Amygdala (tissue), 56 donors: ENCODE measurements at places on chromosomes 16 and 17.

- DNase-seq = no peak
Measured at GRCh38 chr17:17684906-17685774, 3.9 kb downstream of the RAI1 start.

- DNase-seq = no peak
Measured at GRCh38 chr16:55115506-55115905, 184.8 kb downstream of the IRX5 start.

- DNase-seq = no peak
Measured at GRCh38 chr16:24535827-24536226, 3.5 kb upstream of the RBBP6 start.

DNA sequence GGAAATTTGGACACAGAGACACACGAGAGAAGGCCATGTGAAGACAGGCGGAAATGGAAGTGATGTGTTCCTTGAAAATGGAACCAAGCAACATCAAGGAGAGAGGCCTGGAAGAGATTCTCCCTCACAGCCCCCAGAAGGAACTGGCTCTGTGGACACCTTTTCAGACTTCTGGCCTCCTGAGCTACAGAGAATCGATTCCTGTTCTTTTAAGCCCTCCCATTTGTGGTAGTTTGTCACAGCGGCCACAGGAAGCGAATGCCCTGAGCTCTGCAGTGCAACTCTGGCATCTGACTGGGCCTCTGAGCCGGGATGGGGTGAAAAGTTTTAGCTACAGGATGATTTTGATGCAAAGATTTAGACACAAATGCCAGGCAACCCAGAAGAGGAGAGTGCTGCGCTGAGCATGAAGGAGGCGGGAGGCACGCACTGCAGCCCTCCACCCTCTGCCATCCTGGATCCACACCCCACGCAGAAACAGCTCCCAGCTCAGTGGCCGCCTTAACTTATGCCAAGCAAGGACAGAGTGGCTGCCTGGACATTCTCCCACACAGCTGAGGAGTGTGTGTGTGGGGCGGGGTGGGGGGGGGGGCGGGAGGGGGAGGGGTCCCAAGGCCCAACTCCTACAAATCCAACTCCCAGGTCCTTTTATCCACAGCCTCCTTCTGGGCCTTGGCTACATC is 2.2 kb downstream of the TIMP2 start:
- no peak for DNase-seq

- no peak for DNase-seq
Measured at GRCh38 chr17:35377706-35378105, 4.3 kb upstream of the SLFN11 start.

GRCh38 chr17:47253541-47254402 is at the start of gene ITGB3:
Gene ITGB3, plus strand, starts transcription at chr17:47253827. Its CDS starts 35 bp downstream, at chr17:47253862.
- peak; percentile 19 for DNase-seq

DNA sequence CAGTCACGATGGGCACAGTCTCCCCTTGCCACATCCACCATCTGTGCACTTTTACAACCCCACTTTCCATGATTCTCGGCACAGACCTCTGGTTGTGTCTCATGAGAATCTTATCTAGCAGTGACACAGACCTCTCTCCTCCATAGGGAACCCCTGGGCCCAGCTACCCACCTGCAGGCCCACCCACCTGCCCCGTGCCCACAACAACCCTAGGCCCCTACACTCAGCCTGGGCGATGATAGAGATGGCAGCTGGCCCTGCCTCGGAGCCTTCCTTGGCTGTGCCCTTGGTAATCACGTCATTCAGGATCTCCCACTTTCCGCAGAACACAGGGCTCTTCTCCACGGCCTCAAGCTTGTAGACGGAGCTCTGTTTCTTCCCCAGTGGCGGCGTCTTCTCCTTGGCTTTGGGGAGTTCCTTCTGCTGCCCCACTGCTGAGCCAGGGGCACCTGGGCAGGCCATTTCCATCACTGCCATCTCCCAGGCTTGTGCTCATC is 26.5 kb downstream of the MAP3K14 start:
- DNase-seq = no peak

DNA sequence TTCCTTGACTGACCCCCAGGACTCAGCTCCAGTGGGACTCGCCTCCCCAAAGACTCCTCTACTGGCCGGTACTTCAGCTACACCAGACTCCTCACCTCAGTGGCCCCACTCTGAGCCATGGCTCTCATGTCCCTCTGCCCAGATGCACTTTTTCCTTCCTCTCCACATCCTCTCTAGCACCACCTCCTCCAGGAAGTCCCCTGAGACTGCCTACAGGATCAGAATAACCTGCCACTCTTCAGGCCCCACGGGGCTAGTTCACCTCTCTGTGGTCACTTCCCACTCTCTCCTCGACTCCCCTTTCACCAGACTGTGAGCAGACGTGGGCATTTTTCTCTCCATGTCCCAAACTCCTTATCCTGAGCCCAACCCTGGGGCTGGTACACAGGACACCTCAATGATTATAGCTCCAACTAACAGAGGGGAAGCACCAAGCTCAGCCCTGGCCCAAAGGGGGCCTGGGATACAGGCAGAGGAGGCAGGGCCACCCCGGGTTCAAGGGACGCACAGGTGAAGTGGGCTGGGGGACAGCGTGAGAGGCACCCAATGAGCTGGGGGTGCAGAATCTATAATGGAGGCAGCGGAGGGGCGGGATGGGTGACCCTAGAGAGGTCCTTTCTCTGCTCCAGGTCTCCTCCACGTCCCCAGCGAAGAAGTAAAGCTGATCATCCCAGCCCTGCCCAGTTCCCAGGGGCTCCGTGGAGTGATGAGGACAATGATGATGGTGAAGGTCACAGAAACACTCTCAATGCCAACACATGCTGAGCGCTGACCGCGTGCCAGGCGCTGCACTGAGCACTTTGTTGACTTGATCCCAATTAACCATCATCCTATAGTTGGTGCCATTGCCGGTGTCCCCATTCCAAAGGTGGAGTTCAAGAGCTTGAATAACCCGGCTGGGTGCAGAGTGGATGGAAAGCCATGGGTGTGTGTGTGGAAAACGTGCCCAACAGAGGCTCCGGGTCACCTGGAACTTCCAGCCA is 3.9 kb downstream of the TRPV3 start:
- DNase-seq = no peak

GRCh38 chr17:60527701-60528100 is 1.7 kb upstream of the APPBP2 start:
- DNase-seq = no peak

DNA sequence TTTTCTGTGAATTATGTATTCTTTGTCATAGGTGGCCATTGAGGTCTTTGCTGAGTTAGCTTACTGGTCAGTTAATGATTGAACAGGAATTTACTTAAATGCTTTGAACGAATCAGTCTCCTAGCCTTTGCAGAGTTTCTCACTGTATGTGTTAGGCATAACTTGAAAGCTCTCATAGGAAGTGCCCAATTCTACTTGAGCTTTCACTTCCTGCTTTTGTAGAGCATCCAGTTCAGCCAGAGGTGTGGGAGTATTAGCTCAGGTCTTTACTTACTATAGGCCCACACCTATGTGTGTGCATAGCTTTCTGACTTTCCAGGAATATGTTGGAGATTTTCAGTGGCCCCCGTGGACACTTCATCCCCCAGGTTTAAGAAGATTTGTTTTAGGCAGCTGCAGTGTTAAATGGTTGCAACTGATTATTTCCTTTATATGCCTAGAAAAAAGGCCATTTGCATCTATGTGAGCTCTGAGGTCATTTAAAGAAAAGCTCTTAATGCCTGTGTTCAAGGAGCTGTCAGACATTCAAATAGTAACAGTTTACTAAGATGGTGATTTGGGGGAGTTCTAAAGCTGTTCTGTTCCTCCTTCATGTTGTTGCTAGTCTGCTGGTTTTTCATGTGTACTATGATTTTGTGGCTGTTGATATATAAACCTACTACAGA is 62.3 kb downstream of the PHKB start:
- DNase-seq = no peak

DNA sequence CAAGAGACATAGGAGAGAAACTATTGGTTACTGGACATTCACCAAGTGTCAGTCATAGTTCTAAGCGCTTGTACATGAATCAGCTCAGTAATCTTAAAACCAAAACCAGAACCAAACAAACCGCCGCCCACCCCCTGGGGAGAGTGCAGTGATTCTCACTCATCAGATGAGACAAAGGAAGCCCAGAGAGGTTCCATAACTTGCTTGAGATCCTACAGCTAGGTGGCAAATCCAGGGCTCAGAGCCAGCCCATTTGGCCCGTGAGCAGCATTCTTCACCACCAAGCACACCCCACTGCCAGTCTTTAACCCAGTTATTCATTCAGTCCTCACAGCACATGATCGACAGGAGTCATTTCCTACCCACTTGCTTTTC is 37.2 kb upstream of the RGS9 start:
- DNase-seq = peak; percentile 5

DNA sequence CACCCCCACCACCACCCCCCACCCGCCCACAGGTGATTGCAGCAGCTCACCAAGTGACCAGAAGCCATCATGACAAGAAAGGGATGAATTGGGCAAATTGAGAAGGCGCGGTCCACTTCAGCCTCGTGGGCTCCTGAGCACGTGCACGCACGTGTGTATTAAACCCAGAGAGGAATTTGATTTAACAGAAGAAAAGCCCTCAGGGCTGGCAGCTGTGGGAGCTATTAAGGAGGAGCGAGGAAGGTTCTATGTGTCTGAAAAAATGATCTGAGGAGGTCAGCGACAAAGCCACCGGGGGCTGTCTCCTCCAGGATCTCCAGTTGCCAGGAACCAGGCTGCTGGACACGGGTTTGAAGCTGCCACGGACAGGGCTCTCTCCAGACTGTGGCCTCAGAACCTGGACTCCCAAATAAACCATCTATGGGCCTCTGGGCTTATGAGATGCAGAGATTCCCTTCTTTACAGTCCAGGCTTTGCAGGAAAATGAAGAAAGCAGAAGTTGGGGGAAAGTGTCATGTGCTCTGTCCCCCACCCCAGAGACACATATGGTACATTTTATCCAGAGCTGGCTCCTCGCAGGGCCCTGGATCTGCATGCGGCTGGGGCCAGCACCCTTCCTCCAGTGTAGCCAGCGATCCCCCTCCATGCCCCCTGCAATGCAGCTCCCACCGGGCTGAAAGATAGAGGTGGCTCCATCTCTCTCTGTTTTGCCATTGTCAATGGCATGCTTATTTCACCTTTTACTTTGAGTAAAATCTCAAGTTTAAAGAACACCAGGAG is 219.7 kb upstream of the RPL38 start:
- DNase-seq = no peak

DNA sequence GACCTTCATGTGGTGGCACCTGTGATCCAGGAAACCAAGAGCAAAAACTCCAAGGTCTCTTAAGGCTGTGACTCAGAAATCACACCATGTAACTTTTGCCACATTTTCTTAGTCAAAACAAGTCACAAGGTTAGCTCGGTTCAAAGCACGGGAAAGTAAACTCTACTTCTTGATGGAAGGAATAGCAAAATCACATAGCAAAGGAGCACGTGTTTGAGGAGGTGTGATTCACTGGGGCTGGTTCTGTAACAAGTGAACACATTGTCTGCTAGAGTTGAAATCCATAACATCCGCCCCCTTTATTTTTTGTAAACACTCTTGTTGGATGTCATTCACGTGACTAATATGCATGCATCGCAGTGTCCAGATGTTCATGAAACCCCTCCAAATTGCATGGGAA is 415.0 kb upstream of the MAF start:
- no peak for DNase-seq

- DNase-seq = no peak
Measured at GRCh38 chr16:65889533-65889966, 476.9 kb upstream of the CDH5 start.

- DNase-seq = no peak
Measured at GRCh38 chr17:70251706-70252105, 82.4 kb downstream of the KCNJ2 start.

GRCh38 chr17:64230791-64231408 is 32.2 kb downstream of the TEX2 start:
- no peak for DNase-seq

DNA sequence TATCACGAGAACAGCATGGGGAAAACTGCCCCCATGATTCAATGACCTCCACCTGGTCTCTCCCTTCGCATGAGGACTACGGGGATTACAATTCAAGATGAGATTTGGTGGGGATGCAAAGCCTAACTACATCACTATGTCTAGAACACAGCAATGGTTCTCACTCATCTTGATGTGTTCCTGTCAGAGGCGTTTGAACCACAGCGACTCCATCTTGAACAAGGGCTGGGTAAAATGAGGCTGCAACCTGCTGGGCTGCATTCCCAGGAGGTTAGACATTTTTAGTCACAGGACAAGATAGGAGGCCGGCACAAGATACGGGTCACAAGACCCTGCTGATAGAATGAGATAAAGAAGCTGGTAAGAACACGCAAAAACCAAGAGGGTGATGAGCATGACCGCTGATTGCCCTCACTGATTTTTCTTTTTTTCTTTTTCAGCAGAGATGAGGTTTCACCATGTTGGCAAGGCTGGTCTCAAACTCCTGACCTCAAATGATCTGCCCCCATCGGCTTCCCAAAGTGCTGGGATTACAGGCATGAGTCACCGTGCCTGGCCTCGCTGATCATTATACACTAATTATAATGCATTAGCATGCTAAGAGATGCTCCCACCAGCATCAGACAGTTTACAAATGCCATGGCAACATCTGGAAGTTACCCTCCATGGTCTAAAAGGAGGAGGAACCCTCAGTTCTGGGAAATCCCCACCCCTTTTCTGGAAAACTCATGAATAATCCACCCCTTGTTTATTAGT is 3.0 kb upstream of the PPY start:
- no peak for DNase-seq

DNA sequence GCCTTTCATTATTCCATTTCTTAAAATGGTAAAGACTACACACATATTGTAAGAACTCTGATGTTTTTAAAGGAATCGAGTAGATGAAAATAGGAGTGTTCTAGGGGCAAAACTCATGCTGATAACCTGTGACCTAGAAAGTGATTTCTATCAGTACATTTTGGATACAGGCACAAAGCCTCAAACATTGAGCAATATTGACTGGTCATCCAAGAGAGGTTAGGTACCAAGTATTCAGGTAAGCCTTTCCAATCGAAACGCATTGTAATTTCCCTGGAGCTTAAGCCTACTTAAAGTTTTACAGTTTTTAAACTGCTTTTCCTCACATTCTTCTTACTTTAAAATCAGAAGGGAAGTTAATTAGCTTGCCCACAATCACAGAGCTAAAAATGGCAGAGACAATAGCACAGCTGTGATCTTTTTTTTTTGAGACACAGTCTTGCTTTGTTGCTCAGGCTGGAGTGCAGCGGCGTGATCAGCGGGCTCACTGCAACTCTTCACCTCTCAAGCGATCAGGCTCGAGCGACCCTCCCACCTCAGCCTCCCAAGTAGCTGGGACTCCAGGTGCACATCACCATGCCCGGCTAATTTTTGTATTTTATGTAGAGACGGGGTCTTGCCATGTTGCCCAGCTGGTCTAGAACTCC is 3.3 kb downstream of the GOT2 start:
- no peak for DNase-seq

DNA sequence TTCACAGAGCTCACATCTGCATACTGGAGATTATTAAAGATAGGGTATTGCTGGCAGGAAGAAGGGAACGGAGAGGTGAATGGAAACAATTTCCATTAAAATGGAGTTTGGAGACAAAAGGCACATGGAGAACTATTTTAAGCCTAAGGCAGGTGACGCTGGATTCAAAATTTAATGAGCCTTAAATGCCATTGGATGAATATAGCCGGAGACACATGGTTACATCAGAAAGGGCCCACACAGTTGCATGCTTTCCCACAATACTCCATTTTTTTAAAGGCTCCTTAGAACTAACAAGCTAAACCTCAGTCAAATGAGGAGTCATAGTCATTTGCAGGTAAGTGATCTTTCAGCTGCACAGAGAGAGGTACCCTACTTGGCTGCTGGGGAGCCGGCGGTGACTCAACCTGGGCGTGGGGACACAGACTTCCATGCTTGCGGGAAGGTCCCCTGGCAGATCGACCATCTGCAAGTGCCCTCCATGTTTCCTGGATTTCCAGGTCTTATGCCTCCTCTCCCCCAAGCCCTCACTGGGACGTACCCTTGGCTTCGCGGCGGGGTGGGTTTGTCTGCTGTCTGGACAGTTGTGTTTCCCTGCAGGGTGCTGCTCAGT is 259.2 kb downstream of the CBLN1 start:
- DNase-seq = no peak
